ENCODE measurements at places on chromosomes 13 and 19.

- DNase-seq, result no peak
Measured at GRCh38 chr13:113155201-113155600, 3.2 kb upstream of the PROZ start.

DNA sequence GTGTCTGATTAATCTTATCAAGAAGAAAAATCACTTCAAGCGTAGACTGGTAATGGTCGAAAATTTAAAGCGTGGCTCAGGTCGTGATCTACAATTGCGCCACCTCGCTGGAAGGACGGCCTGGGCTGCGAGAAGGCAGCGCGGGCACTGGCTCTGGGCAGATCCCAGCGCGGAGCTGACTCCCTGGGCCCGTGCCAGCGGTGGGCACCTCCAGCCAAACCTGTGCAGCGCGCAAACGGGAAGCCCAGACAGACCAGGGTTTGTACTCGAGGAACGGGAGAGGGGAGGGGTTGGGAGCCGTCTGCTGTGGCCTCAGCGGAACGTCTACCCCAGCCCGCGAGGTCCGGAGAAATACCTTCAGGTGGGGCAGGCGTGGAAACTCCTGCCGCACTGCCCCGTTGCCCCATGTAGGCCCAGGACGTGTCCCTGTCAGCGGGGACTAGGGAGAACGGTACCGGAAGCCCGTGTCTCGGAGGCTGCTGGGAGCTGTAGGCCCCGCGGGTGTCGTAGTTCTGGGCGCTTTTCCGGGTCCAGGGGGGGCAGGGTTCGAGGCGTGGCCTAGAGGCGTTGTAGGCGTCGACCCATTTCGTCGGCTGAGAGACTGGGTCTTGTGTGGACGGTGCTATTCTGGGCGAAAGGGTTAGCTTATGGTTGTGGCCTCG, 21.1 kb downstream of the ZNF274 start:
- DNase-seq, result no peak

GRCh38 chr19:49499030-49499670, 2.9 kb downstream of the RPS11 start:
- no peak for DNase-seq

- DNase-seq, result no peak
Measured at GRCh38 chr13:96388598-96388997, 298.7 kb downstream of the HS6ST3 start.

GRCh38 chr13:95533545-95534160, 18.9 kb upstream of the CLDN10 start:
- DNase-seq, result no peak

GRCh38 chr13:99228737-99229691, 28.4 kb downstream of the UBAC2 start:
- peak; percentile 87 for DNase-seq

- peak; percentile 32 for DNase-seq
Measured at GRCh38 chr19:17441241-17442021, 7.0 kb downstream of the TMEM221 start.

GRCh38 chr13:43816401-43816889, 29.7 kb upstream of the ENOX1 start:
- no peak for DNase-seq
